ENCODE measurements at places on chromosomes 7 and 10.
A peak's percentile ranks its signal among the peaks of the same experiment; 100 is the strongest.

- DNase-seq: no peak
Observed at GRCh38 chr10:125775491-125776106, at the start of gene MMP21. TSS of gene MMP21 (minus strand) at chr10:125775821. CDS start at chr10:125775821, 0 bp downstream.

- peak; percentile 58 for DNase-seq
Observed at GRCh38 chr10:92590623-92591549, 2.0 kb upstream of the KIF11 start.

DNA sequence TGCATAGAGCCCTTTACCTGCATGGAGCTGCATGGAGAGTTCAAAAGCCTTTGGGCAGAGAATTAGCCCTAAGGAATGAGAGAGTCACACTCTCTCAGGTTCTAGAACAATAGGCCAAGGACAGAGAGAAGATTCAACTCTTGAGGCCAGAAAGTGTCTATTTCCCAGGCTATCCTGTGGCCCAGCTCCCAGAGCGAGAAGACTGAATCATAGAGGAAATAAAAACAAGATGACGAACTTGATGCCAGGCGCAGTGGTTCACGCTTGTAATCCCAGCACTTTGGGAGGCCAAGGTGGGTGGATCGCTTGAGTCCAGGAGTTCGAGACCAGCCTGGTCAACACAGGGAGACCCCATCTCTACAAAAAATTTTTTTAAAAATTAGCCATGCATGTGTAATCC lies 18.3 kb upstream of the PODXL start:
- peak; percentile 58 for DNase-seq

DNA sequence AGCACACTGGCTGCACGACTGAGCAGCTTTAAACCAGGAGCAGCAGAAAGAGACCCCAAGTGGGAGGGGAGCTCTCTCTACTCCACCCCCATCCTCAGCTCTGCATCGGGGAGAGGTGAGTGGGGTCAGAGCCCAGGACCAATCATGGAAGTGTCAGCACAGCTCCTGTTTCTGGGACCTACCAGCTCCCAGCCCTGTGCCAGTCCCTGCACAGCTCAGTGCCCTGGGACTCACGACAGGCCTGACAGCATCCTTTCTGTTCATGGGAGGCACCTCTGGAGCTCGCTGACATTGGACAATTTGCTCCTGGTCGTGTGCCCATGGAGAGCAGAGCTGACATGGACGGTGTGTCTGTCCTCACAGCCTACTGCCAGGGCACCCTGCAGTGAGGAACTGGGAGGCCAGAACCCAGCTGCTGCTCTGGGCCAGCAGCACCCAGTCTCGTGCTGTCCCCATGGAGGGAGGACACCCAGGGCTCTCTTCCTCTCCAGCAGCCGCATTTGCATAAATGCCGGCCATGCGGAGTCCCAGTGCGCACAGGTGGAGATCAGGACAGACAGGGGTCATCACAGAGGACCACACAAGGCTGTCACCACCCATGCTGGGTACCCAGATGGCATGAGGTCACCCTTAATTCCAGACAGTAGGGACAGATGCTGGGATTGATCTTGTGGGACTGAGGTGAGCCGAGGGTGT lies 45.9 kb upstream of the MSMB start:
- DNase-seq: no peak

DNA sequence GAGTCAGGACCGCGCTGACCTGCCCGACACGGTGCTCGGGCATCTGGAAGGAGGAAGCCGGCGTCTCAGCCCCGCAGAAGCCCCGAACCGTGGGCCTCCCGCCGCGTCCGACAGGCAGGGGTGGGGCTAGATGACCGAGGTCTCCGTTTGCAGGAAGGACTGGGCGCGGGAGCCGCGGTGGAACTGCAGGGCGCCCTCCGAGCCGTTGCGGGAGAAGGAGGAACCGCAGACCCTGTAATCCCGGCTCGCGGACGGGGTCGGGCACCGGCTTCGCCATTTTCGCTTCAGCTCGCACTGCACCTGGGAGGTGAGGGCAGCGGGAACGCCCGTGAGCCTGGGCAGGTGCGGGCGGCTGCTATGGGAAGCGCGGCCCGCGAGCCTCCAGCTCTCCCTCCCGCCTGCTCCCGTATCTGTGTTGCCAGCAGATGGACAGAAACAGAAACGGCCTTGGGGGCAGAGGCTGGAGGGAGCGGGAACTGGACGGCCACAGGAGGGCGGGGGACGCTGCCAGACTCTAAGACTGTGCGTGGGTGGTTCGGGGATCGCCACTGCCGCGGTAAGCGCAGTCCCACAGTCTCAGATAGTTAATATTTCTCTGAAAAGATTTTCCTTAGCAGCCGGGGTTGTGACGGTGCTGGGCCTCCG lies 114.1 kb downstream of the VIPR2 start:
- DNase-seq: no peak

- DNase-seq: no peak
Observed at GRCh38 chr10:69829775-69830174, 28.1 kb downstream of the COL13A1 start.

DNA sequence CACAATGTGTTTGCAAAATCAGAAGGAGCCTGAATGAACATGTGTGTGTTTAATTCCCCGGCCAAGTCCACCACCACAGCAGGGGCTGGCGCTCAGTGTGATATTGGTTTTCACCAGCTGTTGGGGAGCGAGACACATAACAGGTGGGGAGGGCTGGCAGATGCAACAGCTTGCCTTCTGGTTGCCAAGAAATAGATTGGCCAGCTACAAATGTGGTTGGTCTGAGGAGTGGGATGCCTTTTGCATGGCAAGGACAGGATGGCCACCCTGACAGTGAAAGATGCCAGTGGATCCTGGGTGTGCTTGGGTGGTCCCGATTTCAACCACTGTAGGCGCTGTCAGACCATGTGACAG lies 292.5 kb upstream of the FZD8 start:
- no peak for DNase-seq

DNA sequence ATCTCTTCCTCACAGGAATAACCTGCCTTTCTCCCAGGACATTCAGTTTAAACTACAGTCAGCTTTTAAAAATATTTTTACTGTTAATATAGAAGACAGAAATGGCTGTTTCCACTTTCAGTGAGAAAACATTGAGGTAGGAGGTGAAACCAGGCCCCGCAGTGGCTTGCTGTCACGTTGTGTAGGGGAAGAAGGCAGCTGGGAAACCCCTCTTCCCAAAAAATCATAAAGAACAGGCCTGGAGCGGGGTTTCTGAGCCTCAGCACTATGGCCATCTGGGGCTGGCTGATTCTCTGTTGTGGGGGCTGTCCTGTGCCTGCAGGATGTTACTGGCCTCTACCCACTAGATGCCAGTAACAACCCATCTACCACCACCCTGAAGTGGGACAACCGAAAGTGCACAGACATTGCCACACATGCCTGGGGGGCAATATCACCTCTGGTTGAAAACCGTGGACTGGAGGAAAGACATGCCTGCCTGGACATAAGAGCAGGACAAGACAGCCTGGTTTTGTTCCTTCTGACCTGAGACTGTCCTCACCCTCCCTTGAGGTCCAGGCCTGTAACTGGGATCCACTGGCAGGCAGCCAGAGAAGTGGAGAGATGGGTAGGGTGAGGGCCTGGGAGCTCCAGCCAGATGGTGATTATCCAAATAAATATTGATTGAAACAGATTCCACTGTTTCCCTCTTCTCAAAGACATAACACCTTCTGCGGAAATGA lies 43.9 kb downstream of the KCNH2 start:
- DNase-seq: no peak

DNA sequence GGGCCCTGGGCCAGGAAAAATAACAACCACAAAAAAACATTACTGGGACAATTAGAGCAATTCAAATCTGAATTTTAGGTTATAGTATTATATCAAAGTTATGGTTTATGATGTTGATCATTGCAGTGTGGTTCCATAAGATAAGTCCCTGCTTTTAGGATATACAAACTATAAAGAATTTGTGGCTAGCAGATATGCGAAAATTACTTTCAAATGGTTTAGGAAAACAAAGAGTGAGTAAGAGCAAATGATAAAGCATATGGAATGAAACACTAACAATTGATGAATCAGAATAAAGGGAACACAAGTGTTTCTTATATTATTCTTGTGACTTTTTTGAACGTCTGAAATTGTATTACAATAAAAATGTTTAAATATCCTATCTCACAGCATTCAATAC lies 64.4 kb upstream of the HECTD2 start:
- peak; percentile 24 for DNase-seq

- no peak for DNase-seq
Observed at GRCh38 chr10:25933653-25934608, at the start of gene MYO3A. TSS of gene MYO3A (plus strand) at chr10:25934229. CDS start at chr10:25952111, 17,882 bp downstream.

DNA sequence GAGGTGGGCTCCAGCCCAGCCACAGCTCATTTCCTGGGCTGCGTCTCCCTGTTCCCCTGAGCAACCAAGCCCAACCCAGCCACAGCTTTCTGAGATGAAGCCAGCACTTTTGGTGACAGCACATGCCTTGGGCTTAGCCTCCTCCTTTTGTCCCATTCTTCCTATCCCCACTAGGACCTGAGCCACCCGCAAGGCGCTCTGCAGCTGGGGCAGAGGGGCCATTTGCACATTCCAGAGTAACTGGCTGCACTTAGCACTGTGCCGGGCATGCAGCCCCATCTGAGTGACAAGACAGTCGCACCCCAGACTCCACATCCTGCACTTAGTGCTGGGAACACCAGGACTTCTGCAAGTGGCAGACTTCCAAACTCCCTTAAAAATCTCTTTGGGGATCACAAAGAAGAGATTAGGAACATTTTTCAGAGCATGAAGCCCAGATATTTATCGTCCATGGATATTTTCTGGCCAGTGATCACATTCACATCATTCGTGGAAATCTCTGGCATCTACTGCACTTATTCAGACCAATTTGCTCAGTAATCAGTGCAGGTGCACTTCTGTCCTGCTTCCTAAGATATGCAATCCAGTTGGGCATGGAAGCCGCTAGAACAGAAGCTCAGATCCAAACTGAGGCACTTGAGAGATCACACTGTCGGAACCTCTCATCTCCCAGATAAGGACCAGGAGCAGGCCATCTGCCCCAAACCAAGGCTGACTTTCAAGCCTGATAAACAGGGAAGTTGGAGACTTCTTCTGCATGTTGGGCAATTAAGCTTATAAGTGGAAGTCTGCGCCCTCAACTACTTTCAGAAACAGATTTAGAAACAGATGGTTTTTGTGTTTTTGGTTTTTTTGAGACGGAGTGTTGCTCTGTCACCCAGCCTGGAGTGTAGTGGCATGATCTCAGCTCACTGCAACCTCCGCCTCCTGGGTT lies 26.4 kb downstream of the CHST15 start:
- DNase-seq: peak; percentile 3

- DNase-seq: no peak
Observed at GRCh38 chr10:24935504-24936292, 16.7 kb downstream of the PRTFDC1 start.

DNA sequence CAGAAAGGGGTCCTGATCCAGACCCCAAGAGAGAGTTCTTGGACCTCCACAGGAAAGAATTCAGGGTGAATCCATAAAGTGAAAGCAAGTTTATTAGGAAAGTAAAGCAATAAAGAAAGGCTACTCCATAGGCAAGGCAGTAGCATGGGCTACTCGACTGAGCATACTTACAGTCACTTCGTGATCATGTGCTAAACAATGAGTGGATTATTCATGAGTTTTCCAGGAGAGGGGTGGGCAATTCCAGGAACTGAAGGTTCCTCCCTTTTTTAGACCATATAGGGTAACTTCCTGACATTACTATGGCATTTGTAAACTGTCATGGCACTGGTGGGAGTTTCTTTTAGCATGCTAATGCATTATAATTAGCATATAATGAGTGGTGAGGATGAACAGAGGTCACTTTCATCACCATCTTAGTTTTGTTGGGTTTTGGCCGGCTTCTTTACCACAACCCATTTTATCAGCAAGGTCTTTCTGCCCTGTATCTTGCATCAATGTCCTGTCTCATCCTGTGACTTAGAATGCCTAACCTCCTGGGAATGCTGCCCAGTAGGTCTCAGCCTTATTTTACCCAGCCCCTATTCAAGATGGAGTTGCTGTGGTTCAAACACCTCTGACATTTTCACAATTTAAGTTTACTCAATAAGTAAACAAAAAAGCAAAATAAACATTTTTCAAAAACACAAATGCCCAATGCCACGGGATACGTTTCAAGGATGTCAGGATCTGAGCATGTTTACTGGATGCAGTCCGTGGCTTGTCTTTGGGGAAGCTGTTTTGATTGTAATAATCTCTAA lies 37.0 kb downstream of the ALOX5 start:
- peak; percentile 4 for DNase-seq

- no peak for DNase-seq
Observed at GRCh38 chr7:11831156-11831735, 752 bp downstream of the THSD7A start.

- DNase-seq: no peak
Observed at GRCh38 chr10:47029181-47030009, 118.2 kb downstream of the PTPN20 start.

DNA sequence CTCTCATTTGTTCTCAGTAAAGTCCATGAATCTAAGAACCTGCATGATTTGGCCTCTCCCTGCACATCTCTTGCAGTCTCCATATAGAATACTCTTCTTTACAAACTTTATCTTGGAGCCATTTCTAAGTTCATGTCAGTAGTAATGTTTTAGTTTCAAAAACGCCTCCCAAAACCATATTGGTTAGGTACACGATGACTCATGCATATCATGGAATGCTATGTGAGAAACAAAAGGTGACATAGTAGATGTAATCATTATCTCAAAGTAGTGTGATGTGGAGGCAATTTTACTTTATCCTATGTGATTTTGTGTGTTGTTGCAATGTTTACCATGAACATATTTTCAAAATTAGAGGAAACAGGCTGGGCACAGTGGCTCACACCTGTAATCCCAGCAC lies 520.7 kb downstream of the KCNMA1 start:
- DNase-seq: no peak

DNA sequence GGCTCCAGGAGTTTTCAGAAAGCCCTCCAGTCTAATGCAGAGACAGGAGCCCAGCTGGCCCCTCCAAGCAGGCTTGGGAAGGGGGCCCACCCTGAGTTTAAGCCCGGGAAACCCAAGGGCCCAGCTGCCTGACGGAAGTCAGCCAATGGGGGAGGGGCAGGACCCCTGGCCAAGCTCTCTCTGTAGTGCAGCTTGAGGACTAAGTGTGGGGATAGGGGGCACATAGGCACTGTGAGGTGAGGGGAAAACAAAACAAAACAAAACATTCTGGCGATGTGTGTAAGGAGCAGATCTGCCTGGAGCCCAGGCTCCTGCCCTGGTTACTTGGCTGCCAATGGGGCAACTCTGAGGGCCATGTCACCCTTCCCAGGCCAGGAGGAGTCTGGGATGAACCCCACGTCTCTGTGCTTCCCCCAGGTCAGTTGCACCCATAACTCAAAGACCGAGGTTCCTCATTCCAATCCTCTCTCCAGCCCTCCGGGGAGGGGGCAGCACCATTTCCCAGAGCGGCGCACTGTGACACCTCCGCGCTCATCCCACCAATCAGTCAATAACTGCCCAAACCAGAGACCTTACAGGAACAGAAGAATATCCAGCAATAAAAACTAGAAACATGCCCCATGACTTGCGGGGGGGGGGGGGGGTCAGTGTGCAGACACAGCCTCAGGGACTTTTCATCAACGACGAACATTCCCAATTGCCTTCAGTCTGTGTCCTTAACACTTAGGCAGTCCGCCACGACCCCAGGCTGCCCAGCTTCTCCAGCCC lies 1.7 kb downstream of the CXCL12 start:
- no peak for DNase-seq
